Non-pigmented ciliary epithelial cell (primary cell): ENCODE measurements at places on chromosomes 1 and 21.
A peak's percentile ranks its signal among the peaks of the same experiment; 100 is the strongest.

DNA sequence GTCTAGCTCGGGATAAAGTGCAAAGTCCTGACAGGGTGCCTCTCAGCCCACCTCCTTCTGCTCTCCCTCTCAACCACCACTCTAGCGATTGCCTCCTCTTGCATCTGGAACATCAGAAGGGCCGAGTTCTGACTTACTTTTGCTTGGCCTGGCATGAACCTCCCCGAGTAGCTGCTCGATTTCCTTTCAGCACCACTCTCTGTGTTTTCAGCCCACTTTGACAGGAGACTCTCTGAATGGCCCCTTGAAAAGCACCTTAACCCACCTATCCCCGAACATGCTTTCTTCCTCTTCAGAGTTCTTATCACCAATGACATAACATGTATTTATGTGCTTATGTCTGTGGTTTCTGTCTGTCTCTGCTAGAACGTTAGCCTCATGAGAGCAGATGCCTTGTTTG is 225.8 kb upstream of the RUNX1 start:
- DNase-seq, result no peak

- DNase-seq, result no peak
Observed at GRCh38 chr1:162629651-162630050, 2.6 kb upstream of the DDR2 start.

GRCh38 chr1:248861616-248862015 is 2.7 kb upstream of the ZNF692 start:
- no peak for DNase-seq

DNA sequence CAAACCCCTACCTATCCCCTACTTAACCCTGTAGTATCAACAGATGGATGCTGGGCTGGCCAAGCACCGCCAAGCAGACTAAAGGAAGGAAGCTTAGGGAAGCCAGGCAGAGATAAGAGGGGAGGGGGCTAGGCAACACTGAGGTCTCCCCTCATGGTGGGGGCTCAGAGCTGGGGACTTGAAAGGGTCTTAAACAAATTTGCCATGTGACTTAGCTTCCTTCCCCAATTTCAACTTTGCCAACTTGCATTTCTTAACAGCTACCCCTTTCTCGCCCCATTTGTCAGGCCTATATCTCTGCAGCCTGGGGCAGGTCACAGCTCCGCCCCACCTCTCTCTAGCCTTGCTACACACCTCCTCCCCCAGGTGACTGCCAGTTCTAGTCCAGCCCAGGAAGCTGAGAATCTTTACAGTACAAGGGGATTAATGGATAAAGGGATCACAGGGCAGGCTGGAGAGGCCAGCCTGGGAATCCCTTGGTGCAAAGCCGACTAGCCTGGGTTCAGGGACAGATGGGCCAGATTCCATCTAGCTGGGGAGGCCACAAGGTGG is 3.4 kb downstream of the KIF21B start:
- DNase-seq, result no peak

GRCh38 chr1:173295995-173296394 is 88.9 kb upstream of the TNFSF4 start:
- DNase-seq, result peak; percentile 49

GRCh38 chr1:161502181-161502580 is 3.1 kb upstream of the FCGR2A start:
- no peak for DNase-seq
